Hepatocyte (in vitro differentiated cells): ENCODE measurements at places on chromosomes 1 and 21. TPM values are rescaled to one million over a fixed set of nuclear protein-coding genes. Genes with fewer than 3 reads are reported as not detected.

DNA sequence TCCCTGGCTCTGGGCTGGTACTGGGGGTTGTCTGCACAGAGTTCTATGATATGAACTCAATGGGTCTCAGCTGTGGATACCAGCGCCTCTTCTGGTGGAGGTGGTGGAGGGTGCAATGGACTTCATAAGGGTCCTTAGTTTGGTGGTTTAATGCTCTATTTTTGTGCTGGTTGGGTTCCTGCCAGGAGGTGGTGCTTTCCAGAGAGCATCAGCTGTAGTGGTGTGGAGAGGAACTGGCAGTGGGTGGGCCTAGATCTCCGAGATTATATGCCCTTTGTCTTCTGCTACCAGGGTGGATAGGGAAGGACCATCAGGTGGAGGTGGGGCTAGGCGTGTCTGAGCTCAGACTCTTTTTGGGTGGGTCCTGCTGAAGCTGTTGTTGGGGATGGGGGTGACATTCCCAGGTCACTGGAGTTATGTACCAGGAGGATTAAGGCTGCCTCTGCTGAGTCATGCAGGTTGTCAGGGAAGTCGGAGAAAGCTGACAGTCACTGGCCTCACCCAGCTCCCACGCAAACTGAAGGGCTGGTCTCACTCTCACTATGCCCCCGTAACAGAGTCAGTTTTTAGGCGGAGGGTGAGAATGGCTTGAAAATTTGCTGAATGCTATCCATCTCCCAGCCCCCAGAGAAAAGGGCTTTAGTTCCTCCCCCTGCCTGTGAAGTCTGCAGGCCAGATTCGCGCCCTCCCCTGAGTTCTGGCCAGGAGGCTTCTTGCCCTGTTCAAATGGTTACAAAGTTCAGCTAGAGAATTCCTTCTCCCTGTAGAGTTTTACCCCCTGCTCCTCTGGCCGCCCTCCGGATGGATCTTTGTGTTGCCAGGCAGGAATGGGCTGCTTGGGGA, 902.9 kb downstream of the LTN1 start:
- H3K4me3 ChIP-seq: peak overlapping the region; percentile 28
- peaks cover 7% of the 10 kb centered on the region for H3K4me1 ChIP-seq
- no peaks in the 10 kb centered on the region for H3K36me3 ChIP-seq

DNA sequence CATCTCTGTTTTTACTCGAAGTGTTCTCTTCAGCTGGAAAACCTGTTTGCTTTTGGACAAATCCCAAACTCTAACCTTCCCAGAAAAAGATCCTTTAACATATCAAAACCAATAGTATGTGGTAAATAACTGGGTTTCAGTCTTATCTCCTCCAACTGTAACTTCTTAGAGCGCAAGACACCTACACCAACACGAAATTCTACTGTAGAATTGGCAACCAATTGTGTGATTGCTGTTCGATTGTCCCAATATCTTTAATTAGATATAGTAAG, 5.8 kb upstream of the MPZL1 start:
- DNase-seq: no peak
- H3K27ac ChIP-seq: peak overlapping the region; percentile 87
- H3K4me3 ChIP-seq: peak overlapping the region; percentile 72
- no peaks in the 10 kb centered on the region for H3K36me3 ChIP-seq
- no peaks in the 10 kb centered on the region for H3K27me3 ChIP-seq

GRCh38 chr1:38929054-38929453, 12.6 kb downstream of the RHBDL2 start:
- no peaks in the 10 kb centered on the region for H3K4me1 ChIP-seq
- H3K36me3 ChIP-seq: no peaks in the 10 kb centered on the region
- DNase-seq: no peak
- H3K27ac ChIP-seq: no peak overlapping the region

GRCh38 chr1:172616636-172617035, 42.3 kb upstream of the FASLG start:
- no peaks in the 10 kb centered on the region for H3K4me1 ChIP-seq
- H3K4me3 ChIP-seq: no peak overlapping the region
- no peaks in the 10 kb centered on the region for H3K27me3 ChIP-seq
- H3K36me3 ChIP-seq: no peaks in the 10 kb centered on the region
- no peak for DNase-seq
- H3K27ac ChIP-seq: no peak overlapping the region

GRCh38 chr1:242651817-242652216, 127.3 kb upstream of the PLD5 start:
- no peak overlapping the region for H3K4me3 ChIP-seq
- H3K4me1 ChIP-seq: no peaks in the 10 kb centered on the region
- H3K27ac ChIP-seq: no peak overlapping the region

- DNase-seq: no peak
- no peaks in the 10 kb centered on the region for H3K36me3 ChIP-seq
- H3K4me3 ChIP-seq: no peak overlapping the region
- no peaks in the 10 kb centered on the region for H3K27me3 ChIP-seq
- no peak overlapping the region for H3K27ac ChIP-seq
- H3K4me1 ChIP-seq: peaks cover 15% of the 10 kb centered on the region
Measured at GRCh38 chr1:117565076-117565556, 40.7 kb upstream of the TENT5C start.

DNA sequence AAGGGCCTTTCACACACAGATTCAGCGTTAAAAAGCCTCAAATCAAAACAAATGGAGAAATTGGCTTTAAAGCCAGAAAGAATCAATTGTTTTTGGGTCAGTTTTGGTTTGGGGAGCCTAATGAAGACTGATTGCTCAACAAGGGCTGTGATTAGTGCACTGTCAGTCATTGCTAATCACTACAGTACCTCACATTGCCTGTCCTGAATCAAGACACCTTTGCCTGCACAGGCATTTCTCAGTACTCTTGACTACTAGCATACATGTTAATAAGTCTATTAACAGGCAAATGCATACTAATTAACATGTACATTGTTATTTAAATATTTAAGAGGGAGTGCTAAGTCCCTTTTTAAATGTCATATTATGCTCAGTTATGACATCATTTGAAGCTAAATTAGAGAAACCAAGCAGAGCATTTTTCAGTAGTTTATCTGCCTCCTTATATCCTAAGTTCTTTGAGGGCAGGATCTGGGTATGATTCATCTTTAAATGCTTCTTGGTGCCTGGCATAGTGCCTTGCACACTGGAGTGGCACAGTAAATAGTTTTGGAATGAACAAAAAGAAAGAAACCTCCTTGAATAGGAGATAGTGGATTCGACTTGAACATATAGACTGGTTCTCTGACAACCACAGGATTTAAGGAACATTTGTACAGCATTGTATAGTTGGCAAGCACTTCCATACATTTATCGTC, 25.8 kb upstream of the CCN1 start:
- no peak overlapping the region for H3K4me3 ChIP-seq
- no peaks in the 10 kb centered on the region for H3K27me3 ChIP-seq
- no peaks in the 10 kb centered on the region for H3K36me3 ChIP-seq
- DNase-seq: no peak

- no peak overlapping the region for H3K4me3 ChIP-seq
- no peaks in the 10 kb centered on the region for H3K36me3 ChIP-seq
- H3K27ac ChIP-seq: no peak overlapping the region
- H3K4me1 ChIP-seq: no peaks in the 10 kb centered on the region
- H3K27me3 ChIP-seq: no peaks in the 10 kb centered on the region
Measured at GRCh38 chr1:100051401-100051800, 81.3 kb downstream of the SASS6 start.

- no peaks in the 10 kb centered on the region for H3K36me3 ChIP-seq
- no peaks in the 10 kb centered on the region for H3K27me3 ChIP-seq
- peaks cover 52% of the 10 kb centered on the region for H3K4me1 ChIP-seq
- peak within 1 kb of the TSS; percentile 98 for H3K4me3 ChIP-seq
Measured at GRCh38 chr1:54406339-54407153, at the start of gene SSBP3. TSS of gene SSBP3 (minus strand) at chr1:54406394.

- H3K36me3 ChIP-seq: no peaks in the 10 kb centered on the region
- DNase-seq: peak; percentile 93
- H3K4me3 ChIP-seq: peak within 1 kb of the TSS; percentile 75
- peak within 1 kb of the TSS; percentile 93 for H3K27ac ChIP-seq
- H3K4me1 ChIP-seq: peaks cover 14% of the 10 kb centered on the region
Measured at GRCh38 chr1:153977250-153978240, at the start of gene JTB. TSS of gene JTB (minus strand) at chr1:153977674. CDS start at chr1:153977252, 422 bp downstream.

Gene DMRTA2
- not detected in 2 replicates for polyA plus RNA-seq

Gene KCNC4
- 4.6 and 4.8 TPM in 2 replicates for polyA plus RNA-seq

Gene KCNE2
- 5.0 and 5.2 TPM in 2 replicates for polyA plus RNA-seq
